ENCODE measurements at places on chromosomes 5 and 9.

DNA sequence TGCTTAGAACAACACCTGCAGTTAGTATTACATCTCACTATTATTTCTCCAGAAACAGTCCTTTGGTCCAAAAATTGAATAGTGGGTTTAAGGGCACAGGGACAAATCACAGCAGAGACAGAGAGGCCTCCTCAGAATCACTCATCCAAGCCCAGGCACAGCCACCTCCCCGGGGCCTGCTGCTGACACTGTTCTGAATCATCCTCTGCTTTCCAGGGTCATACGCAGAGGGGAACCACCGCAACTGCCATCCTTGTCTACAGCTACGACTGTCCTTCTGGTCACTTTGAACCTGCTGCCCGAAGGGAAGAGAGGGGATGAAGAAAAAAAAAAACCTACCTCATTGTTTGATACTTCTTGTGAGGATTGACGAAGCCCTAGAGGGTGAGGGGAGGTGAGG, 35.3 kb upstream of the MAN2A1 start:
- DNase-seq, result no peak

DNA sequence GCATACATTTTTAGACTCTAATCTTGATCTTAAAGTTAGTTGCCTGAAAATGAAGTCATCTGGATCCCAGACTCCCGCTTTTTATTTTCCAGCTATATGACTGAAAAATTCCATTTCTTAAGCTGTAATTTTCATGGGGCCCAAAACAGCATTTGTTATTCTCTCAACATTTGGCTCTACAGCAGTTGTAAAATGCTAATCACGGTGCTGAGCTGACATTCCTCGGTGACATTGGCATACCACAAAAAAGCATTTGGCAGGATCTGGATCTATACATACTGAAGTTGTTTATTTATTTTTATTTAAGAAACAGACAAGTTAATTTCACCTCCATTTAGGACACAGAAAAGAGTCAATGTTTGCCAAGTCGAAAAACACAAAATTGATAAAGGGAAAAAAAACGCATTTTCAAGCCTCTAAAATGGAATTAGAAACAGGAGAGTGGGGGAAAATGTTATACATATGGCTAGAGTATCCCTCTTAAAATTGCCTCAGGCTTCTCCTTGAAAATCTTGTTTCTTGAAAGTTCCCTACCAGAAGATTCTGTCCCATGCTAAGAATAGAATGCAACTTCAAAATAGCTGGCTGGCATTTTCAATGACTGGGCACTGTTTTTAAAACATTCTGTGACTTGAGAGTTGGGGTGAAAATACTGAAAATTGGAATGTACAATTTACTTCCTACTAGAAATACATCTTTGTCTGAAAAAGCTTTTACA, 207.5 kb upstream of the TBCA start:
- no peak for DNase-seq

- DNase-seq, result no peak
Measured at GRCh38 chr9:87256973-87257372, 240.7 kb upstream of the DAPK1 start.

DNA sequence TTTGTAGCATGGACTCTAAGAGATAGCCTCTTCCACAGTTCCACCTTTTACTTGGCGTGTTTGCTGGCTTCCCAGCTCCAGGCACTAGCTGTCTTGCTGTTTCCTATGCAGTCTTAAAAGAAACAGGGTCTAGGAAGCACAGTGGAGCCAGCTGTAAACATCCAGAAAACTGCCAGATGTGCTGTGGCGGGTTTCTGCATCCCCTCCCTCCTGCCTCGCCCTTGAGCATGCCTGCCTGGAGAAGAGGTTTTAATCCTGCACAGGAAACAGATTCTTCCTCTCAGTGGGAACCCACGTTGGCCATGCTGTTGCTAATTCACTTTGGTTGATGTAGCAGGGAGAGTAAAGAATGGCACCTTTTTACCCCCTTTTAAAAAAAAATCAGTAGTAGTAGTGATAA, 121.3 kb downstream of the RPS23 start:
- no peak for DNase-seq

DNA sequence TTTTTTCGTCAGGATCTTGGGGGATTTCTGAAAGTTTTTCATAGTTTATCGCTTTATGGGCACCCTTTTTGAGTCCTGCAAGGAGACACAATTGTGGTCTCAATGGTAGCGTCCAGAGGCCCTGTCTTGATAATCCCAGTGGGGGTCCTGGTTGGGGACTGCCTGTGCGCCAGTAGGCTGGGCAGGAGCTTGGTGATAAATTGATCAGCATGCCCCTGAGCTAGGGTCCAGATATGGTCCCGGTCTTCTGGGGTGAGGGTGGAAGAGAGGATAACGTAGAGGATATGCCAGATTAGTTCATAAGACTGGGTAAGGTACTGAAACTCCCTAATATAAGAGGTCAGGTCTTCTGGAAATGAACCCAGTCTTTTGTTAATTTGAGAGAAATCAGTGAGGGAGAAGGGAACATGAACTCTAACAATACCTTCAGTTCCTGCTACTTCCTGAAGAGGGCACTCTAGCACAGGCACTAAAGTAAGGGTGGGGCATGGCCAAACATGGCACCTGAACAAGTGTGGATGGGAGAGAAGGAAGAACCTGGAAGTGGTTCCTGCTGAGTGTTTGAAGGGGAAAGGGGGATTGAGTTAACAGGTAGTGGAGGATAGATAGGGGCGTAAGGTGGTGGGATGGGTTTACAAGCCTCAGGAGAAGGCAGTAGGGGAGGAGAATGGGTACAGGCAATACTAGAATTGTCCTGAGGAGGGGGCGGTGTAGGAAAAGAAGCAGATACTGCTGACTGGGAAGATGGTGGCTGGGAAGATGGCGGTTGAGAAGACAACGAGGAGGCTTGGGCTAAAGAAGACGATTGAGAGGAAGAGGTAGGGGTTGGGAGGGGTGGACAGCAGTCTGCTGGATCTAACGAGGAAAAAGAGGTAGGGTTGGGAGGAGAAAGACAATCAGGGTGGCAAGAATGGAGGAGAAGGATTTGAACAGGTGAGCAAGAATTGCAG, 33.8 kb upstream of the ANXA2R start:
- DNase-seq, result no peak

GRCh38 chr5:21791304-21791703, 1061.8 kb downstream of the CDH12 start:
- DNase-seq, result no peak

- DNase-seq, result no peak
Measured at GRCh38 chr9:83239747-83240146, 176.8 kb upstream of the RASEF start.

DNA sequence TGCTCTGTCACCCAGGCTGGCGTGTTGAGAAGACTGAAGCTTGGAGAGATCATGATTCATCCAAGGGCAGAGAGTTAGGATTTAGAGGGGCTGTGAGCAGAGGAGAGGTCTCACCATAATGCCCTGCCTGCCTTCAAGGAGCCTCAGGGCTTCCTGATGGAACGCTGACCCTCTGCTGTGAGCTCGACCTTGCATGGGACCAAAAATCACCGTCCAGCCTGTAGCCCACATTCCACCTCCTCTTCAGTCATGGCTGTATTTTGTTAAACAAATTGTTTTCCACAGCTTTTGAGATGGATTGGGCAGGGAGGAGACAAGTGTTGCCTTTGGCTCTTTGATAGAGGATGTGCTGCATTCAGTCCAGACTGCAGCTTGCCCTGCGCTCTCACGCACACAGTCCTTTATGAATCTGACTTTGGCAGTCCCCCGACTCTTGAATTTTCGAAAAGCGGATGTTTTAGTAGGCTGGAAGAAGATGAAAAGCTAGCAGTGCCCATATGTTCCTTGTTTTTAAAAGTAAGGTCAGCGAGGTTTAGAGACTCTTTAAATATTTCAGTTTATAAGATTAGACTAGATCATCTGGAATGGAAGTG, 79.5 kb downstream of the MVB12B start:
- no peak for DNase-seq

DNA sequence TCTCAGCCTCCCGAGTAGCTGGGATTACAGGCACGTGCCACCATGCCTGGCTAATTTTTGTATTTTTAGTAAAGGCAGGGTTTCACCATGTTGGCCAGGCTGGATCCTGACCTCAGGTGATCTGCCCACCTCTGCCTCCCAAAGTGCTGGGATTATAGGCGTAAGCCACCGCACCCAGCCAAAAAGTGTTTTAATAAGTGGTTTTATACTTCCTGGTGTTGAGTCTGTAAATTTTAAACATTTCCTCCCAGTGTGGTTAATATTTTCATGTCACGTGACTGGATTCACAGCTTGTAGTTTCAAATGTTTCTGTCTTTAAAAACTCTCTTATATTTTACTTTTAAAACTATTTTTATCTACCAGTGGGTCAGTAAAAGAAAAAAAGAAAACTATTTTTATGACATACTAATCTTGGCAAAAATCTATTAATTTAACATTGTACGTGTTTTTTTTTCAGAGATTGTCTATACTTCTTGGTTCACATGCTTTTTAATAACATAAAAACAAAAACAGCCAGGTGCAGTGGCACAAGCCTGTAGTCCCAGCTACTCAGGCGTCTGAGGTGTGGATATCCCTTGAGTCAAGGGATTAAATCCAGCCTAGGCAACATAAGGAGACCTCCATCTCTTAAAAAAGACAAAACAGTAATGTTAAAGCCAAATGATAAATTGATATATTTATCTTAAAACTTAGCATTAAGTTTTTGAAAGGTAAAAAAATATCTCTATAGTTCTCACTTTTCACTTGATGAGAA, 117.1 kb downstream of the DMXL1 start:
- DNase-seq, result no peak

- DNase-seq, result no peak
Measured at GRCh38 chr5:168962306-168962705, 338.6 kb downstream of the SLIT3 start.

DNA sequence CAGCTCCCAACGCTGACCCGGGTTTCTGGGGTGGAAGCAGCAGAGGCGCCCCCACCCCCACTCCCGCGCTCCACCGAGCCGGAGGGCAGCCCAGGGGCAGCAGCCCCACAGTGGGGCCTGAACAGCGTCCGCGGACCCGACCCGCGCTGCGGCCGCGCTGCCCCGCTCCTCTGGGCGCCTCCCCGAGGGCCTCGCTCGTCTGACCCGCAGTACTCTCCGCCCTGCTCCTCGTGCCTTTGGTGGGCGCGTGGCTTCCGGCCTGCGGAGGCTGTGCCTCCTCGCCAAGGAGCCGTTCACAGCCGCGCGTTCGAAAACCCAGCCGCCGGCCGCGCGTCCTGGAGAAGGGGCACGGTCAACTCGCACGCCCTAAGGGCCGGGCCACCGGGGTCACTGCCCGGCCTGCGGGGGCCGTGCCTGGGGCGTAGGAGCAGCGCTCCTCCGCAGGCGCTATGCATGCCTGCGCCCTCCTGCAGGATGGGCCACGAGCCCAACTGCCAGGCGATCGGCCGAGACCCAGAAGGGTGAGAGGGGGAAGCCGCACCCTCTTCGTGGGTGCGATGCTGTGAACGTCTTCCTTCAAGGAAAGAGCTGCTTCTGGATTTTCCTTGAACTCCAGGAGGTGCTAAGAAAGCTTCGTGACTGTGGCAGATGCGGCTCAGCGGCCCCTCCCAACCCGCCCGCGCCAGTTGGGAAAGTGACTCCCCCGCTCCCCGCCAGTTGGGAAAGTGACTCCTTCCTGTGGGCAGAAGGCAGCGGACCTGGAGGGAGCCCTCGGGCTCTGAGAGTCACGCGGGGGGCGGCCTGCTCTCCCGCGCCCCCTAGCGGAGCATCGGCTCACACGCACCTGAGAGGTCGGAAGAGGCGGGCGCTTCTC, 82.7 kb downstream of the HSD17B3 start:
- DNase-seq, result peak; percentile 16

DNA sequence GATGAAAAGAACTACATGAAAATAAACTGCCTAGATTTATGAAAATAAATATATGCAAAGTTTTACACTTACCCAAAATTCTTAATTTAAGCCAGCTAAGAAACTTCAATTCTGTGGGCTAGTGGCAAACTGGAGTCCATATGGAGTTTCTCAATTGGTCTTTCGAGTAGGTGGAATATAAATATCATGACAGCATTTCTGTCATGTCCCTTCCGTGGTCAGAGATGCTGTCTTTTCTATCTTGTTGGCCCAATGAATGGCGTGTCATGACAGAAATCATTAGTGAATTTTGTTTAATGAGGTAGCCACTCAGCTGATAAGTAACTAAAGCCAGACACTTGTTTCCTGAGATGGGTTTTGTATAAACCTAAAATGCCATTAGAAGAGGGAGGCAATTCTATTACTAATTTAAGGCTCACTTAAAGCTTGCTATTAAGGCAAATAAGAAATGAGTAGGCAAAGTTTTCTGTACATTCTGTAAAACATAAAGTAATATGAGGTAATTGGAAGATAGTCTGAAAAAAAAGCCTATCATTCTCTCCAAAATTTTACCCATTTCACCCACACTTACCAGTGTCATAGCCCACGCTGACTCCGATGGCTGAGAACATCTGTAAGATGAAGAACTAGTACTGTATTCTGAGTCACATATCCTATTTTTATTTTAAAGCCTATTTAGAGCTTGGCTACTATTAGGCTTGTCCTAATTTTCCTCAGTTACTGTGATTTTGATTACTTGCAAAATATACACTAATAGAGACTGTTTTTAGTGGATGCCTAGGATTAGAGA, 419.3 kb upstream of the MEF2C start:
- DNase-seq, result no peak

DNA sequence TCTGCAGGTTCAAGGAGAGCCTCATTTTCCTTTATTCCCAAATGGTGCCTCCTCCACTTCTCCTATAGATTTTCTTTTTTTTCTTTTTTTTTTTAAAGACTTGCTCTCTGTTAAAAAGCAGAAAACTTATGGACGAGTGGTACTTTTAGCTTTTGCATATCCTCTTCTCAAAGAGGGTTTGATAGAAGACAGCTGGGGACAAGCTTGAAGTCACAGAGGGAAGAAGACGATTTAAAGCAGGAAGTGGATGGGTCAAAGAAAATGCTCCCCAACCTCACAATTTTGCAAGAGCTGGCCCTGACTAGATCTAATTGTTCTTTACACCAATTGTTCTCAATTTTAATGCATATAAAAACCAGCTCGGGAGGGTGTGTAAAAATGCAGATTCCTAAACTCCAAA, 48.9 kb downstream of the APBA1 start:
- no peak for DNase-seq

DNA sequence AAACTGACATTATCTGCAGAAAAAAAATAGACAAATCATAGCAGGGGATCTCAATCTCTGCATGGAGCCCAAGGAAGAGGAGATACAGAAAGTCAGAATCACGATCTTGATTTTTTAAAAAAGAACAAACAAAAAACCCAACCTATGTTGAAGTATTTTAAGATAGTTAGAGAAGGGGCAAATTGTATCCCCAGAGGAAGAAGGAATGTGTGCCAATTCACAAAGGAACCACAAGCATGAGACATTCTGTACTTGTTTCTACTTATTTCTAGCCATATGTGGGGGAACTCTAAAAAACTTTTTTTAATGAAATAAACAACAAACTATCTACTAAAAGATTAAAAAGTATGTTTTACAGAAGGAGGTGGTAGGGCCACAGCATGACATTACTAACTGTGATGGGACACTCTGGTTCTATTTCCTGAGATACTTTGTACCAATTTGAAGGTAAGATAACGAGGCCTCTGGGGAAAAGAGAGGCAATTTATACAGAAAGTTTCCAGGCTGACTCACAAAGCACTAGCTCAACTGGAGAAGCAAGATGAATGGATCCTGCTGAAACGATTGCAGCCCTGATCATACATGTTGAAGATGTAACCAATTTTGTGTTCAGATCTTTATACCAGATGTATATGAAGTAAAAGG, 22.5 kb downstream of the RANBP3L start:
- no peak for DNase-seq
